B cell (primary cell): ENCODE measurements at places on chromosomes 5 and 9. TPM values are rescaled to one million over a fixed set of nuclear protein-coding genes. Genes with fewer than 3 reads are reported as not detected.

Gene LRRC70
- 2.2 and 2.3 TPM in 2 replicates for total RNA-seq

Gene VCAN
- 0.41 TPM in 1 of 2 replicates, not detected in the other for total RNA-seq

Gene CNTLN
- 0.51 and 0.94 TPM in 2 replicates for total RNA-seq

Gene DOK3
- total RNA-seq = 113 and 115 TPM in 2 replicates

Gene OBP2B
- not detected in 2 replicates for total RNA-seq

Gene ARAP3
- 3.0 and 3.7 TPM in 2 replicates for total RNA-seq

DNA sequence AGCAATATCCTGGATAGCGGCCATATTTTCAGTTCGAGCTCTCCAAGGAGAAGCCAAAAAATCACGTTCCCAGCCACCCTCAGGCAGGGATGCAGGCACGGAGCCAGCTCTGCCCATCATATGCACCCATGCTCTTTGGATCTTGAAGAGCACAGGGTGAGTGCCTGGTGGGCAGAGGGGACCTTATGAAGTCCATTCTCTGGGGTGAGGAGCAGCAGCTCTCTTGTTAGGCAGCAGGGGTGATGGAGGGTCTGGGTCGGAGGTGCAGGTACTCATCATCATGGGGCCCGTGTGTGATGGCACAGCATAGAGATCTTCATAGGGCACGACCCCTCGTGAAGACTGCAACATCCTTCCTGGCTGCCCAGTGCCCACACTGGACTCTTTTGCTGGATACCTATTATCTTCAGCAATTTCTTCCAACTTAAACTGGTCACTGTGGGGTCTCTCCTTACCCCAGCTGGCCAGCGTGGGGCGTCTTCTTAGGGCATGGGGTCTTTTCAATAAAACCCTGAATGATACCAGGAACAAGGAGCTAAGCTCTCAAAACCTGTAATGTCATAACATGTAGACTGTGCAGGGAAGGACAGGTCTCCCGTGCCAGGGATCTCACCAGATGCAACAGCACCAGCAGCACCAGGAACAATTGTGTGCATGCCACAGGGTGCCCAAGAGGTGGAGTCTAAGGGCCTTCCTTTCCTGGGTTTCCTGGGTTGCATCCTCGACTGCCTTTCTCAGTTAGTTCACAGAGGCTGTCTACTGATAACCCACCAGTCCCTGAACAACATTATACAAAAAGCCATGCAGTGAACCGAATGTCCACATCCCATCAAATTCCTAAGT, 165.0 kb downstream of the TENT4A start:
- H3K27me3 ChIP-seq = no peaks in the 10 kb centered on the region
- no peak overlapping the region for H3K27ac ChIP-seq
- H3K36me3 ChIP-seq = no peaks in the 10 kb centered on the region
- no peak for DNase-seq
- no peak overlapping the region for H3K4me3 ChIP-seq

DNA sequence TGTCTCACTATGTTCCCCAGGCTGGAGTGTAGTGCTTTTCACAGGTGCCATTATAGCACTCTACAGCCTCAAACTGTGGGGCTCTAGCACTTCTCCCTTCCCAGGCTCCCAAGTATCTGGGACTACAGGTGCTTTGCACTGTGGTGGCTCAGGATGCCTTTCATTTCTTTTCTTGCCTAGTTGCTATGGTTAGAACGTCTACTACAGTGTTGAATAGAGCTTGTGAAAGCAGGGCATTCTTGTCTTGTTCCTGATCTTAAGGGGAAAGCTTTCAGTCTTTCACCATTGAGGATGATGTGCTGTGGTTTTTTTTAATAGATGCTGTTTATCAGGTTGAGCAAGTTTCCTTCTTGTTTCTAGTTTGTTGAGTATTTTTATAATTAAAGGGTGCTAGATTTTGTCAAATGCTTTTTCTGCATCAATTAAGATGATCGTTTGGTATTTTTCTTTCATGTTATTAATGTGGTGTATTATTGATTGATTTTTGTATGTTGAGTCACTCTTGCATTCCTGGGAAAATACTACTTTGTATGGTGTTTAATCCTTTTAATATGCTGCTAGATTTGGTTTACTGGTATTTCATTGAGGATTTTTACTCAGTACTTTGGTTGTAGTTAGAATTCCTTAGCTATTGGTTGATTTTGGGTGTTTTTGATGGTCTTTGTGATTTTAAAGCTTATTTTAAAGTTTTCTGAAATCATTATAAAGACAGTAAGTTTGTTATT, 35.6 kb downstream of the GPBP1 start:
- peaks cover 28% of the 10 kb centered on the region for H3K4me1 ChIP-seq
- H3K4me3 ChIP-seq = no peak overlapping the region
- H3K27me3 ChIP-seq = no peaks in the 10 kb centered on the region
- no peak for DNase-seq
- peaks cover 1% of the 10 kb centered on the region for H3K36me3 ChIP-seq

- no peaks in the 10 kb centered on the region for H3K27me3 ChIP-seq
- DNase-seq = no peak
- H3K36me3 ChIP-seq = no peaks in the 10 kb centered on the region
Observed at GRCh38 chr9:135147474-135147805, 60.0 kb downstream of the OLFM1 start.

- H3K4me3 ChIP-seq = peak overlapping the region; percentile 16
- H3K36me3 ChIP-seq = no peaks in the 10 kb centered on the region
- peaks cover 37% of the 10 kb centered on the region for H3K4me1 ChIP-seq
- H3K27ac ChIP-seq = peak overlapping the region; percentile 84
- no peaks in the 10 kb centered on the region for H3K27me3 ChIP-seq
Observed at GRCh38 chr5:100852988-100853449, 50.1 kb downstream of the ST8SIA4 start.

GRCh38 chr5:11277323-11277722, 516.3 kb upstream of the DAP start:
- H3K4me1 ChIP-seq = no peaks in the 10 kb centered on the region
- DNase-seq = no peak
- H3K36me3 ChIP-seq = no peaks in the 10 kb centered on the region
- H3K27ac ChIP-seq = no peak overlapping the region

DNA sequence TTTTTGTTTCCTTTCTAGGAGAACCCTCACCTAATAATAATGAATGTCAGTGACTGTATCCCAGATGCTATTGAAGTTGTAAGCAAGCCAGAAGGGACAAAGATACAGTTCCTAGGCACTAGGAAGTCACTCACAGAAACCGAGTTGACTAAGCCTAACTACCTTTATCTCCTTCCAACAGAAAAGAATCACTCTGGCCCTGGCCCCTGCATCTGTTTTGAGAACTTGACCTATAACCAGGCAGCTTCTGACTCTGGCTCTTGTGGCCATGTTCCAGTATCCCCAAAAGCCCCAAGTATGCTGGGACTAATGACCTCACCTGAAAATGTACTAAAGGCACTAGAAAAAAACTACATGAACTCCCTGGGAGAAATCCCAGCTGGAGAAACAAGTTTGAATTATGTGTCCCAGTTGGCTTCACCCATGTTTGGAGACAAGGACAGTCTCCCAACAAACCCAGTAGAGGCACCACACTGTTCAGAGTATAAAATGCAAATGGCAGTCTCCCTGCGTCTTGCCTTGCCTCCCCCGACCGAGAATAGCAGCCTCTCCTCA, 87.1 kb downstream of the OSMR start:
- no peak overlapping the region for H3K4me3 ChIP-seq
- H3K4me1 ChIP-seq = no peaks in the 10 kb centered on the region

- DNase-seq = peak; percentile 90
- no peaks in the 10 kb centered on the region for H3K27me3 ChIP-seq
- peak overlapping the region; percentile 97 for H3K27ac ChIP-seq
Observed at GRCh38 chr9:35618854-35619799, 914 bp upstream of the CD72 start.

DNA sequence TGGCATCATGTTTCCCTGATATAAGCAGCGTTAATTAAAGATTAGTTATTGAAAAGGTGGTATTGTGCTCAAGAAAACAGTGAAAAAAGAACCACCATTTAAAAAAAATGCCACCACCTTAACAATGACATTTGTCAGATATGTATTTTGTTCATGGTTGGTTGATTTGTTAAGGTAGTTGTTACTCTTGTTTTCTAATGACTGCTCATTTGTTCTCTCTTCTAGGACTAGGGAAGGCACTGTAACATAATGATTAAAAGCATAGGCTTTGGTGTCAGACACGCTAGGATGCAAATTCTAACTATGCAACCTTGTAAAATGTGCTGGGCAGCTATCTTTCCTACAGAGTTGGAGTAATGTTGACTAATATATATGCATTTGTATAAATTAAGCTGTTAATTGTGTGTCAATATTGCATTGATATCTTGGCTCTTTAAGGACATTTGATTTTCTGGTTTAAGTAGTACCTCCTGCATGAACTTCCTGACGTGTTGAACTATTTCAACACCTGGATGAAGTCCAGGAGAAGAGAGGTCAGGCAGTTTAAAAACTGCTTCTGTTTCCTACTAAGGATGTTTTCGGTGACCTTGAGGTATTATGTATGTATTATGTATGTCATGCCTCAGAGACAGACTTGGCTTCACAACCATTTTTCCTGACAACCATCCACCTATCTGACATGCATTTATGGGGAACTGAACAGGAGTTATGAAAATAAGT, 77.8 kb downstream of the MUSK start:
- no peaks in the 10 kb centered on the region for H3K27me3 ChIP-seq
- H3K4me3 ChIP-seq = no peak overlapping the region
- no peak overlapping the region for H3K27ac ChIP-seq
- H3K4me1 ChIP-seq = no peaks in the 10 kb centered on the region

DNA sequence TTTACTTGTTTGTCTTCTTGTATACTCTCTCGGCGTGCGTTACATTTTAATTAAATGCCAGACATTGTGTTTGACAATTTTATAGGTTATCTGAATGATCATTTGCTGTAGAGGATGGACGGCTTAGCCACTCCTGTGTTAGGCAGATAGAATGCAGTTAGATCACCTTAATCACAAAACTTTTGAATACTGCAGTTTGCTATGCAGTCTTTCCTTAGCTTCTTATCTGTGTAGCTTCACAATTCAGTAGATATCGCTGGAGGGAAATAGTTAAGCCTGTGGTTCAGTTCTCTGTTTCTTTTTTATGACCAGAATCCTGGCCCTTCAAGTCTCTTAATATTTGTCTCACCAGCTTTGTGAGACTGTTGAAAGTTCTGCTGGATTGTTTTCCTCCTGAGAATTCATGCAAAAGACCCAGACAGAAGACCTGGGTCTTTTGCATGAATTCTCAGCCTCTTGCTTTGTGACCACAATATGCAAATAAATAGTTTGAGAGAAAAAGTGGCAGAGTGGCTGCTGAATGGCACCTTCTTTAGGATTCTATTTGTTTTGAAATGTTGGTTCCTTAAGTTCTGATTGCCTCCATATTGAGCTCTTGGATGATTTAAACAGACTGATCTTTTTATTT, 40.2 kb downstream of the RASA1 start:
- H3K36me3 ChIP-seq = peaks cover 19% of the 10 kb centered on the region
- H3K27ac ChIP-seq = no peak overlapping the region
- no peaks in the 10 kb centered on the region for H3K27me3 ChIP-seq
- peak overlapping the region; percentile 9 for H3K4me3 ChIP-seq
- DNase-seq = peak; percentile 59

- no peak overlapping the region for H3K27ac ChIP-seq
- H3K4me3 ChIP-seq = no peak overlapping the region
- no peaks in the 10 kb centered on the region for H3K27me3 ChIP-seq
- H3K4me1 ChIP-seq = peaks cover 2% of the 10 kb centered on the region
Observed at GRCh38 chr9:89357331-89358197, 39.3 kb downstream of the SECISBP2 start.

DNA sequence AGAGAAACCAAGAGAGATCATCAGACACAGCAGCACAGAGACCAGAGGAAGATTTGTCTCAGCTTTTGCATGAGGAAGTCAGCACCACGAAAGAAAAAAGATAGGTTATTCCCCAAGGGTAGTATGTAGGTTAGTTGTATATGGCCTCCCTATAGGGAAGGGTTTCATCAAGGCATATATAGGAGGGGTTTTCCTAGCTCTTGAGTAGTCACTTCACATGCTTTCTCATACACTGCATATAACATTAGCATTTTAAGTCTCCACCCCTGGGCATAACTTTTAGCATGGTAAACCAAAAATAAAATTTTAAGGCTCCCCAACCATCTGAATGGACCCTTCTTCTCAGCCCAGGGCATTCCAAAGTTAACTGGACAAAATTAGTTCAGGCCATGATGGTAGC, 1571.6 kb upstream of the ACO1 start:
- H3K27ac ChIP-seq = no peak overlapping the region
- no peak overlapping the region for H3K4me3 ChIP-seq
- DNase-seq = no peak
- no peaks in the 10 kb centered on the region for H3K4me1 ChIP-seq
- no peaks in the 10 kb centered on the region for H3K27me3 ChIP-seq
- no peaks in the 10 kb centered on the region for H3K36me3 ChIP-seq

DNA sequence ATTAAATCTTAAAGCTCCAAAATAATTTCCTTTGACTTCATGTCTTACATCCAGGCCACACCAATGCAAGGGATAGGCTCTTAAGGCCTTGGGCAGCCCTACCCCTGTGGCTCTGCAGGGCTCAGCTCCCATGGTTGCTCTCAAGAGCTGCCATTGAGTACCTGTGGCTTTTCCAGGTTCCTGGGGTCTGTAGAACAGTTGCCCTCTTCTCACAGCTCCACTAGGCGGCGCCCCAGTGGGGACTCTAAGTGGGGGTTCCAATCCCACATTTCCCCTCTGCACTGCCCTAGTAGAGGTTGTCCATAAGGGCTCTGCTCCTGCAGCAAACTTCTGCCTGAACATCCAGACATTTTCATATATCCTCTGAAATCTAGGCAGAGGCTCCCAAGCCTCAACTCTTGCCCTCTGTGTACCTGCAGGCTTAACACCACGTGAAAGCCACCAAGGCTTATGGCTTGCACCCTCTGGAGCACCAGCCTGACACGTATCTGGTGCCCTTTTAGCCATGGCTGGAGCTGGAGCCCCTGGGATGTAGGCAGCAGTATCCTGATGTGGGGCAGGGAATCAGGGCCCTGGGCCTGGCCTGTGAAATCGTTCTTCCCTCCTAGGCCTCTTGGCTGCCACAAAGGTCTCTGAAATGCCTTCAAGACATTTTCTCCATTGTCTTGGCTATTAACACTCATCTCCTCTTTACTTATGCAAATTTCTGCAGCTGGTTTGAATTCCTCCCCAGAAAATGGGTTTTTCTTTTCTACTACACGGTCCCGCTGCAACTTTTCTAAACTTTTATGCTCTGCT, 185.1 kb downstream of the SMARCA2 start:
- H3K27ac ChIP-seq = no peak overlapping the region
- DNase-seq = no peak
- H3K36me3 ChIP-seq = peaks cover 17% of the 10 kb centered on the region
- no peaks in the 10 kb centered on the region for H3K4me1 ChIP-seq

DNA sequence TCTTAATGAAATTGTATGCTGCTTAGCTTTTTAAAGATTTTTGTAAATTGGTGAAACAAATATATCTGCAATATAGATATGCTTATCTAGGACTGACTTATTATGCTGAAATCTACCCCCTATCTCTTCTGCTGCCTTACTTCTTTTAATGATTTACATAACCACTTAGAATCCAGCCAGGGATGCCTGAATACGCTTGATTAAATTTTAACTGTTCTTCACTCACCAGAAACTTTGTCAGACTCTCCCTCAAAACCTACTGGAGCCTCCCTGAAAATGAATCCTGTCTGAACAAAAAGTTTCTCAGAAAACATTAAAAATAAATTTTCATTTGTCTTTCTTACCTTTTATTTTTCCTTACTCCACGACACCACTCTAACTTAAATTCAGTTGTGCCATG, 111.7 kb downstream of the ST8SIA4 start:
- H3K36me3 ChIP-seq = no peaks in the 10 kb centered on the region
- H3K27me3 ChIP-seq = no peaks in the 10 kb centered on the region
- H3K4me1 ChIP-seq = peaks cover 5% of the 10 kb centered on the region
- no peak overlapping the region for H3K4me3 ChIP-seq

- no peaks in the 10 kb centered on the region for H3K36me3 ChIP-seq
- H3K27ac ChIP-seq = no peak overlapping the region
- no peak overlapping the region for H3K4me3 ChIP-seq
- H3K27me3 ChIP-seq = no peaks in the 10 kb centered on the region
- H3K4me1 ChIP-seq = peaks cover 67% of the 10 kb centered on the region
- no peak for DNase-seq
Observed at GRCh38 chr9:137270929-137271695, 6.4 kb upstream of the TOR4A start.
